ENCODE measurements at places on chromosomes 1 and 21.

DNA sequence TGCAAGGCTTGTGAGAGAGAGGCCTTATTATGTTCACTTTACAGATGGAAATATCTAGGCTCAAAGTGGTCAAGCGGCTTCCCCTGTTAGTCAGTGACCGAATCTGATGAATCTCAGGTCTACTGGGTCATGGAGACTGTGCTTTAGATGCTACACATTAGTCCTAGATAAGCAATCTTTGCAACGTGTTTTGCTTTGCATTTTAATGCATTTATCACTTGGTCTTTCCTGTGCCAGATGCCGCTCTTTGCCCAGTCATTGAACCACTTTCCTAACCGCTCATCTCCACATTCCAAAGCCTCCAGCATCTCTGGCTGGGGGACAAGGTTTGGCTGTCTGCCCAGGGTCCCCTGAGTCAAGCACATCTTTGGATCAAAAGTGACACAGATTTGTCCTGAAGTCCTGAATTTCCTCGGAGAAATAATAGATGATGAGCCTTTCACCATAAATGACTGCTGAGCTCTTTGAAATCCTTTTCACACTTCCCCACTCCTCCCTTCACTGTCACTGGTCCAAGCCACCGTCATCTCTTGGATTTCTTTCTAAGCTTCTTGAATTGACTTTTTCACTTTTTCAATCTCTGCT, 96.0 kb upstream of the USP24 start:
- DNase-seq, result no peak

GRCh38 chr1:226973371-226973897, 33.3 kb downstream of the COQ8A start:
- no peak for DNase-seq

DNA sequence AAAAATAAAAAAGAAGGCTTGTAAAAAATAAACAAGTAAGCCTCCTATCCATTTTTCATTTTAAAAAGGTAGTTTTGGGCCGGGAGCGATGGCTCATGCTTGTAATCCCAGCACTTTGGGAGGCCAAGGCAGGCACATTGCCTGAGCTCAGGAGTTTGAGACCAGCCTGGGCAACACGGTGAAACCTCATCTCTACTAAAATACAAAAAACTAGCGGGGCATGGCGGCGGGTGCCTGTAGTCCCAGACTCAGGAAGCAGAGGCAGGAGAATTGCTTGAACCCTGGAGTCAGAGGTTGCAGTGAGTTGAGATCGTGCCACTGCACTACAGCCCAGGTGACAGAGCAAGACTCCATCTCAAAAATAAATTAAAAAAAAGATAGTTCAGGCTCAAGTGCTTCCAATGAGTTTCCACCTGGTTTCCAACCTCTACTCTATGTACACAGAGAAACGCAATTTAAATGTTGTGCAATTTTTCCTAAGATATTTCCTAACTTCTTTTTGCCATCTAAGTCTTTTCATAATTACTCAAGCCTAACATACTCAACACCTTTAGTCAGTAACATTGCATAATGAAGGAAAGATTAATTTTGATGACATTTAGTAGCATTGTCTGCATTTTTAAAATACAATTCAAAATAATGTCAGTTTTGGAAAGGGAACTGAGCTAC, 106.3 kb downstream of the KCNT2 start:
- no peak for DNase-seq

- no peak for DNase-seq
Measured at GRCh38 chr1:116486424-116486823, 84.4 kb downstream of the CD58 start.

GRCh38 chr1:239250353-239251035, 135.9 kb upstream of the CHRM3 start:
- DNase-seq, result no peak

DNA sequence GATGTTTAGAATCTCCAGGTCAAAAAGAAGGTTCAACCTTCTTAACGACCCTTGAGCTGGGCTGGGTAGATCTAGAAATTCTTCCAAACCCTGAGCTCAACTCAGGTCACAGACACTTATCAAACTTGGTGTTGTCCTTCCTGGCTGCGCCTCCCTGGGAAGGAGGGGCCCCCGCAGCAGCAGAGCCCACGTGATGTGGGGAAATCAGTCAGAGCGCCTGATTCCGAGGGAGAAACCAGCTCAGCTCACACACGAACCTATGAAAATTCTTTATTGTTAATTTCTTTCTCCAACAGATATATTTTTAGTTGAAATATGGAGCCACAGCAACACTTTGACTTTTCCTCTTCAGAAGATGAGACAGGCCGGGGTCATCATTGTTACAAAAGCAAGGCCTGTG, 24.3 kb upstream of the CLSTN1 start:
- DNase-seq, result no peak

DNA sequence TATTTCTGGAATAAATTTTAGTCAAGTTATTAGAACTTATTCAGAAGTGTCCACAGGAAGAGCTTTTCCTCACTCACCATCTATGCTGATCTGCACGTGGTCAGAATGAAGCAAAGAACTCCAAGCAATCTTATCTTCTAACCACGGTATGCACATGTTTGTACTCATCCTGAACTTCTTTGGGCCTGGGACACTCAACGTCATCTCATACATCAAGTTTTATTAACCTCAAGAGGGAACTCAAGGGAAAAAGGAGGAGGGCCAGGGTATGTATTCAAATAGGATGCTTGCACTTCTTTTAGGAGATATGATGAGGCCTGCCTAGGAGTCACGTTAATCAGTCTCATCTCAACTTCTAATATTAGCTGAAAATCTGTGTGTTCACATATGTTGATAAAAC, 142.5 kb downstream of the C1orf94 start:
- no peak for DNase-seq

GRCh38 chr1:198156111-198156744, 570 bp upstream of the NEK7 start:
- DNase-seq, result no peak

- DNase-seq, result no peak
Measured at GRCh38 chr1:1966071-1966740, 37.4 kb downstream of the CFAP74 start.

DNA sequence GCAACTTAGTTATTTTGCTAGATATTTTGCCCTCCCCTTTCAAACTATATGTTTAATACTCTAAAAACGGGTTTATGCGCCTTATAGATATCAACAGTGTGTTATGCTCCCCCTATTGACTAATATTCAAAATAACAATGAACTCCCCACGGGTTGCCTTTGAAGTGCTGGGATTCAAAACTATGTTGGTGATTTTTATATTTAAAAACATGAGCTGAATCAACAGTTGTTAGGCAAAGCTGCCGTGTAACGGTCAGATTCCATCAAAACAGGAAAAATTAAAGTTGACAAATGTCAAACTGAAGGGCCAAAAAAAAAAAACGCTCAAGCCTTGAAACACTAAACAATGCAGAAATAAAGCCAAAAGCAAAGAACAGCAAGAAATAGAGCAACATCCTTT, 2.5 kb downstream of the TGFBR3 start:
- DNase-seq, result no peak

Data from stimulated activated CD8-positive, alpha-beta memory T cell treated with anti-CD3 and anti-CD28 coated beads, Interleukin-15, amount 100 ng/mL, for 4 hours (primary cell).